ENCODE measurements at places on chromosomes 16 and 17. TPM values are rescaled to one million over a fixed set of nuclear protein-coding genes. Genes with fewer than 3 reads are reported as not detected.

GRCh38 chr17:81128774-81129173 lies 36.5 kb upstream of the PVALEF start:
- H3K36me3 ChIP-seq = no peaks in the 10 kb centered on the region
- no peak for DNase-seq
- no peaks in the 10 kb centered on the region for H3K4me1 ChIP-seq
- no peak overlapping the region for H3K4me3 ChIP-seq

GRCh38 chr16:86886651-86887050 lies 308.3 kb downstream of the FOXL1 start:
- H3K27ac ChIP-seq = no peak overlapping the region
- H3K4me1 ChIP-seq = no peaks in the 10 kb centered on the region
- DNase-seq = no peak
- no peaks in the 10 kb centered on the region for H3K36me3 ChIP-seq

GRCh38 chr16:1751946-1752345 lies 19.4 kb downstream of the NME3 start:
- H3K36me3 ChIP-seq = peaks cover 2% of the 10 kb centered on the region
- peaks cover 6% of the 10 kb centered on the region for H3K4me1 ChIP-seq
- H3K27ac ChIP-seq = no peak overlapping the region

GRCh38 chr17:64940055-64940454 lies 20.8 kb upstream of the LRRC37A3 start:
- H3K36me3 ChIP-seq = no peaks in the 10 kb centered on the region
- no peak for DNase-seq
- H3K4me3 ChIP-seq = no peak overlapping the region
- H3K27me3 ChIP-seq = peaks cover 2% of the 10 kb centered on the region
- H3K27ac ChIP-seq = no peak overlapping the region
- peaks cover 12% of the 10 kb centered on the region for H3K4me1 ChIP-seq

DNA sequence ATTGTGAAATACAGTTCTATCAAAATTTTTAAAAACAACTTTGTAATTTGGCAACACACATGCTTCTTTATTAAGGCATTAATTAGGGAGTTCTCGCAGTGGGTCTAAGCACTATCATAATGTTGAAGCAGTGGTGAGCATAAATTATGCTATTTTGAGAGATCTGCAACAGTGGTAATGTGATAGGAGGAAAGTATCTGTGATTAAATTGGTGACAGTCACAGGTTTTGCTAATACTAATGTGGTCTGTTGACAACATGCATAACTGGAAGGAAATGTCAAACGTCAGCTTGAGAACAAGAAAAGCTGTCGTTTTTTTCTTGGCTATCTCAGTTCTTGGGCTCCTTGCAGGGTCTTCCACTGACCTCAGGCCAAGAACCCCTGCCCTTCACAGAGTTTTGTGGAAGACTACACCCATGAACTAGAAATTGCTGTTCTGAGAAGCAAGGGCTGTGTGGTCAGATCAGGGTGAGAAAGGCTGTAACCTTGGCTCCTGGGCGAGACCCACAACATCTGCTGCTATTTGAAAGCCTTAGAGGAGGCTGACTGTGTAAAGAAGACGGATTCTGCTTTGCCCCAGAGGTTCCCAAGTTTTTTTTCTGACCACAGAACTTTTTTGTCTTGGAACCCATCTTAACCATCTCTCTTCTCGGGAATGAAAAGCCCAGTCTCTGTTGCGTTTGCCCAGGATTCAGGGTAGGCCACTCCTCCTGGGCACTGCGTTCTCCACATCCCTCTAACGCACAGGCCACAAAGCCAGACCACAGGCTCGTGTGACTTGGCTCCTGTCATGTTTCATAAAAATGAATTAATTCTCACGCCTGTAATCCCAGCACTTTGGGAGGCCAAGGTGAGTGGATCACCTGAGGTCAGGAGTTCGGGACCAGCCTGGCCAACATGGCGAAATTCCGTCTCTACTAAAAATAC lies 13.9 kb downstream of the ATP2A1 start:
- no peak for DNase-seq
- H3K4me3 ChIP-seq = no peak overlapping the region
- no peak overlapping the region for H3K27ac ChIP-seq
- no peaks in the 10 kb centered on the region for H3K4me1 ChIP-seq
- no peaks in the 10 kb centered on the region for H3K27me3 ChIP-seq

GRCh38 chr17:66627985-66628384 lies 206.9 kb upstream of the CACNG5 start:
- no peak overlapping the region for H3K27ac ChIP-seq
- no peaks in the 10 kb centered on the region for H3K27me3 ChIP-seq
- H3K36me3 ChIP-seq = peaks cover 2% of the 10 kb centered on the region

- H3K36me3 ChIP-seq = peaks cover 67% of the 10 kb centered on the region
- H3K27me3 ChIP-seq = no peaks in the 10 kb centered on the region
- peak overlapping the region; percentile 74 for H3K27ac ChIP-seq
- peaks cover 20% of the 10 kb centered on the region for H3K4me1 ChIP-seq
- H3K4me3 ChIP-seq = peak overlapping the region; percentile 51
These were observed 28.3 kb downstream of the TTC19 start for GRCh38 chr17:16027708-16028584.

- H3K27ac ChIP-seq = no peak overlapping the region
- DNase-seq = no peak
- peaks cover 17% of the 10 kb centered on the region for H3K4me1 ChIP-seq
- H3K4me3 ChIP-seq = no peak overlapping the region
- no peaks in the 10 kb centered on the region for H3K36me3 ChIP-seq
- peaks cover 5% of the 10 kb centered on the region for H3K27me3 ChIP-seq
These were observed 7.0 kb upstream of the TMIGD1 start for GRCh38 chr17:30340801-30341356.

- no peak for DNase-seq
- H3K36me3 ChIP-seq = no peaks in the 10 kb centered on the region
- no peaks in the 10 kb centered on the region for H3K27me3 ChIP-seq
- no peak overlapping the region for H3K4me3 ChIP-seq
These were observed 340.7 kb downstream of the SLC39A11 start for GRCh38 chr17:72751746-72752145.

- H3K4me1 ChIP-seq = no peaks in the 10 kb centered on the region
- H3K36me3 ChIP-seq = no peaks in the 10 kb centered on the region
- no peak overlapping the region for H3K4me3 ChIP-seq
- no peak for DNase-seq
These were observed 93.3 kb downstream of the TOX3 start for GRCh38 chr16:52453644-52454043.

- DNase-seq = no peak
- H3K36me3 ChIP-seq = peaks cover 11% of the 10 kb centered on the region
- H3K27me3 ChIP-seq = no peaks in the 10 kb centered on the region
- H3K4me1 ChIP-seq = peaks cover 38% of the 10 kb centered on the region
These were observed 159 bp downstream of the USP36 start for GRCh38 chr17:78840530-78840779.

DNA sequence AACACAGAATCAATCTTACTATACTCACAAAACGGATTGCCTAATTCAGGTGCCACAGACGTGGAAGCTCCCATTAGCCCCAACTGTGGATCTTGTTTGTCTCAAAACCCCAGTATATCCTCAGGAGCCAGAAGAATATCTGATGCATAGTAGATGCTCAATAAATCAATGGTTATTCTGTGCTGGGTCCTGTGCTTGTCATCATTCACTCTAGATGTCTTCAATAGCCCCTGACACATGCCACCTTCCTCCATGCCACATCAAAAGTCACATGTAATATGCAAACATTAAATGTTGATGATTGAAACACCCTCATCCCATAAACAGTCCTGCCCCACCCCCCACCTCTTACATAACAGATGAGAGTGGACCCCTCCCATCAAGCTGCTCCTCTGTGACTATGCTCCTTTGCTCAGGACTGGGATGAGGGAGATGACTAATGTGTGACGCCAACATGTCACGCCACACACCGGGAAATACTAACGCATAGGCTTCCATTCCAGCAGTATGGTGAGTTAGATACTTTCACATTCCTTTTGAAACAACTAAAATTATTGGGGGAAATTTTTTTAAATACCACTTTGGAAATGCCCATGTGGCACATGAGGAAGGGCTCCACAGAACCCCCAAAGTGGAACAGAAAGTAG lies 267.6 kb upstream of the SDK2 start:
- no peaks in the 10 kb centered on the region for H3K36me3 ChIP-seq
- no peak overlapping the region for H3K27ac ChIP-seq
- peaks cover 3% of the 10 kb centered on the region for H3K4me1 ChIP-seq

DNA sequence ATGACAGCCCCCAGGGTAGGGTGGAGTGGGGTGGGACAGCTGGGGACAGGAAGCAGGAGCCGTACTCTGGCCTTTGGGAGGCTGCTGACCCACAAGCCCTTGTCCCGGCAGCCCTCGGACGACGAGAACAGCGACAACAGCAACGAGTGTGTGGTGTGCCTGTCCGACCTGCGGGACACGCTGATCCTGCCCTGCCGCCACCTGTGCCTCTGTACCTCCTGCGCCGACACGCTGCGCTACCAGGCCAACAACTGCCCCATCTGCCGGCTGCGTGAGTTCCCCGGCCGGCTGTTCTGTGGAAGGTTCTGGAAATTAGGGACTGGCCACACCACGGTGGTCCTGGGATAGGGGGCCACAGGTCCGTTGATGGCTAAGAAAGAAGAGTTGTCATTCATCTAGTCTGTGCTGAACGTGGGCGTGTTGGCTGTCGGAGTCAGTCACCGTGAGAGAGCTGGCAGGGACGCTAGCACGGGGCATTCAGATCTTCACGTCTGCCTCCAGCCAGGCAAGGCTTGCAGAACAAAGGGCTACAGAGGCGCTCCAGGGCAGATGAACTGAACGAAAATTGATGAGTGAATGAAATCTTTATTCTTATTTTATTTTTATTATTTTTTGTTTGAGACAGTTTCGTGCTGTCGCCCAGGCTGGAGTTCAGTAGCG lies 19.8 kb upstream of the NUDT16L1 start:
- peak overlapping the region; percentile 6 for H3K27ac ChIP-seq
- H3K36me3 ChIP-seq = peaks cover 16% of the 10 kb centered on the region
- no peaks in the 10 kb centered on the region for H3K27me3 ChIP-seq
- H3K4me1 ChIP-seq = peaks cover 27% of the 10 kb centered on the region

DNA sequence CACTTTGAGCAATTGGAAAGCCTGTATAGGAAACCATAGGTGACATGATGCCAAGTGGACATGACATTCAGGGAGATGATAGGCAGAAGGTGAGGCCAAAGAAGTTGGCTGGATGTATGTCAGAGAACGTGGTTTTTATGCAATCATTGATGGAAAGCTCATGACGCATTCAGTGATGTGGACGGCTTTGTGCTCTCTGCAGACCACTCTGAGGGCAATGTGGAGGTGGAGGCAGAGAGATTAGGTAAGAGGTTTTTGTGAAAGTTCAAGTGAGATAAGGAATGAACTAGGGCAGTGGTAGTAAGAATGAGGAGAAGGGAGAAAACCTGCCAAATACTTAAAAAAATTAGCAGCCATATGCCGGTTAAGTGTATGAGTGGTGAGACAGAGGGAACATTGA lies 99.0 kb downstream of the PRKCA start:
- H3K27ac ChIP-seq = peak overlapping the region; percentile 79
- DNase-seq = no peak
- no peak overlapping the region for H3K4me3 ChIP-seq
- H3K36me3 ChIP-seq = peaks cover 18% of the 10 kb centered on the region

DNA sequence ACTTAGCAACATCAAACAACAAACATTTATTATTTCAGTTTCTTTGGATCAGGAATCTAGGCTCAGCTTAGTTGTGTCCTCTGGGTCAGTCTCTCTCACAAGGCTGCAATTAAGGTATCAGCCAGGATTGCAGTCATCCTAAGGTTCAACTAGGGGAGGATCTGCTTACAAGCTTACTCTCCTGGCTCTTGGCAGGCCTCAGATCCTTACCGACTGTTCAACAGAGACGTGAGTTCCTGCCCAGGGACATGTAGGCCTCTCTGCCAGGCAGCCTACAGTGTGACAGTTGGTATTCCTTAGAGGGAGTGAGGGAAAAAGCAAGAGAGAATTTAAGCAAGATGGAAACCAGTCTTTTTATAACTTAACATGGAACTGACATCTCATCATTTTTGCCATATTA lies 294.0 kb downstream of the ZFHX3 start:
- H3K4me1 ChIP-seq = no peaks in the 10 kb centered on the region
- H3K36me3 ChIP-seq = peaks cover 9% of the 10 kb centered on the region
- H3K27me3 ChIP-seq = no peaks in the 10 kb centered on the region
- DNase-seq = no peak

DNA sequence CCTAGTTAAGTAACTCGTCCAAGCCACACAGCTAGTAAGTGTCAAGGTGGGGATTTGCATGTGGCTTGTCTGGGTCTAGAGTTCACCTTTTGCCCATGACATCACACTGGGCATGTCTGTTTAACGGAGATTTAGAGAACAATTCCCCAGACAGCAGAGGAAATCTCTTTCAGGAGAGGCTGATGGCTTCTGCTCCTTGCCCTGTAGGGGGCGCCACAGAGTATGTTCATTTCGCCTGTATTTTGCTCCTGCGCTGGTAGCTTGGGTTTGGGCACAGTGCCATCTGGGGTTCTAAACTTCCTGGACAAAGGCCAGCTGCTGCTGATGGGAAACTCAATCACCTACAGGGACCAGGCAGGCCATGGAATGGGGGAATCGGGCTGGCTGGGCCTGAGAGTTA lies 20.4 kb downstream of the OTOA start:
- no peak overlapping the region for H3K4me3 ChIP-seq
- H3K36me3 ChIP-seq = no peaks in the 10 kb centered on the region
- no peak for DNase-seq
- H3K4me1 ChIP-seq = no peaks in the 10 kb centered on the region
- no peak overlapping the region for H3K27ac ChIP-seq
- H3K27me3 ChIP-seq = peaks cover 5% of the 10 kb centered on the region

- H3K4me1 ChIP-seq = peaks cover 6% of the 10 kb centered on the region
- no peaks in the 10 kb centered on the region for H3K27me3 ChIP-seq
- no peaks in the 10 kb centered on the region for H3K36me3 ChIP-seq
- DNase-seq = no peak
- H3K27ac ChIP-seq = peak overlapping the region; percentile 26
- no peak overlapping the region for H3K4me3 ChIP-seq
These were observed 32.3 kb downstream of the ATPAF2 start for GRCh38 chr17:18006495-18007239.

- H3K4me1 ChIP-seq = peaks cover 83% of the 10 kb centered on the region
- peak; percentile 55 for DNase-seq
- H3K4me3 ChIP-seq = peak overlapping the region; percentile 74
- H3K36me3 ChIP-seq = peaks cover 10% of the 10 kb centered on the region
These were observed 143.9 kb downstream of the CCDC182 start for GRCh38 chr17:57601143-57601735.

Gene C16orf95
- total RNA-seq = 4.9 TPM

Gene GPR142
- total RNA-seq = not detected

Gene CACNG5
- not detected for total RNA-seq

Gene SHISA6
- total RNA-seq = not detected

Gene TNP2
- not detected for total RNA-seq

Gene PMP22
- total RNA-seq = 0.62 TPM

Gene KRT33B
- not detected for total RNA-seq

Gene CMTM1
- 10.6 TPM for total RNA-seq

Gene RGS11
- not detected for total RNA-seq

Gene SLC5A10
- total RNA-seq = not detected

Gene HSD11B2
- total RNA-seq = not detected

Gene ABCA9
- total RNA-seq = 0.09 TPM

Gene KRTAP4-6
- total RNA-seq = not detected

Gene SLC9A5
- total RNA-seq = 4.5 TPM

Gene CEP112
- 3.8 TPM for total RNA-seq

Gene LPO
- total RNA-seq = not detected
